ENCODE measurements at places on chromosomes 1 and 21. TPM values are rescaled to one million over a fixed set of nuclear protein-coding genes. Genes with fewer than 3 reads are reported as not detected.

Gene CFAP107
- total RNA-seq: not detected

Gene C1orf232
- total RNA-seq: not detected

Gene FMO2
- total RNA-seq: 132 TPM

Gene LRRC3
- 6.4 TPM for total RNA-seq

Gene AADACL4
- not detected for total RNA-seq

DNA sequence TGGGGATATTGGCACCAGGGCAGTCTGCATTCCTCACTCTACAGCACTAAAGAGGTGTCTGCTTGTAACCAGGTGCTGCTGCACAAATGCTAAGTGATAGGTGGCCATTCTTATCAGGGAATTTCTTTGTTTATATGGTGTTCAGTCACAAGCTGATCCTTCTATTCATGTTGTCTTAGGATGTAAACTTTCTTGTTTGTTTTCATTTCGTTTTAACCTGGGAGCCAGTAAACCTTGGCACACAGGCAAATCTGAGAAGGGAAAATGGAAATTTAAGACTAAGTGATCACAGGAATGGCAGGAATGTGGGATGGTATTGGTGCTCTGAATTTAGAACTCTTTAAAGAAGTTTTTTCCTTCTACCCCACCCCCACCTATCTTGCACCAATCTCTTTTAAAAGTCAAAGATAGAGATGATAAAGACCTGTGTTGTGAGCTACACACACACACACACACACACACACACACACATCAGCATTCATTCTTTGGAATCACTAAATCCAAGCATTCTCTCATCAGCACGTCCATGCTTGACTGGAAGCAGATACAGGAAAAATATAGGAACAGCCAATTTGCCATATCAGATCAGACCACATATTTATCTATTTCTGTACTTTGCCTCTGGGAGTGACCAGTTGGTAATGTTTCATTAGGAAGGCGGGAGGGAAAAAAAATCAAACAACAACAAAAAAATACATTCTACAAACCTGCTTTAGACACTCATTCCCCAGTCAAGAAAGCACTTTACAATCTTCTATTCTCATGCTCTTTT lies 451.4 kb upstream of the ADGRL2 start:
- H3K36me3 ChIP-seq: no peaks in the 10 kb centered on the region
- no peaks in the 10 kb centered on the region for H3K4me1 ChIP-seq
- H3K27ac ChIP-seq: no peak overlapping the region

GRCh38 chr1:60861961-60862567 lies 220.3 kb upstream of the NFIA start:
- H3K27me3 ChIP-seq: no peaks in the 10 kb centered on the region
- no peaks in the 10 kb centered on the region for H3K36me3 ChIP-seq
- no peak for DNase-seq

- no peaks in the 10 kb centered on the region for H3K27me3 ChIP-seq
- no peaks in the 10 kb centered on the region for H3K4me1 ChIP-seq
Measured at GRCh38 chr21:25717491-25718147, 17.1 kb downstream of the ATP5PF start.

DNA sequence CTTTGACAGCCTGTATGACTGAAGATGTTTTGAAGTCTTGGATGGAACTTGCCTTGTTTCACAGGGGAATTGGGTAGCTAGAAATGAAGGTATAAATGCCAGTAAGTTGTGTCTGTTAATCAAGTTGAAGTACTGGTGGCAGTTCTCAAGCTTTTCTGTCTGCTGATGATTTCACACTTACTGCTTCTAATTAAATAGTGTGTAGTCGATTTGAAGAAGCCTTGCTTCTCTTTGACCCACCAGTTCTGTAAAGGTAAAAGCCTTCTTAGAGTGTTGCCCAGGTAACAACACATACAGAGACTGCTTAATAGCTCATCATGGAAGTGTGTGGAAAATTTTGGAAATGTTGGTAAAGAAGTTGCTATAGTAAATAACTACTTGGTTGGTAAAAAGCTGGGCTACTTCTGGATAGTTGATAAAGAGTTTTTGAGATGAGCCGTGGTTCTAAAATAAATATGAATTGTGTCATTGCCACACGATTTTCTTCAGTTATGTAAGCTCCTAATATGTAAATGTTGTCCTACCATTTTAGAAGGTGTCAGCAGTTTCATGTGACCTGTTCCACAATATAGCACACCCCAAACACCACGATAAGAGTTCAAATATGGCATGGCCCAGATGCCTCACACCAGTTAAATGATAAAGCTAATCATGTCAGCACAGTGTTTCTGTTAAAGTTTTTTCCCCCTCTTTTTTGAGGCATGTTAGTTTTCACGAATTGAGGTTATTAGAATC lies 7.4 kb downstream of the RABGAP1L start:
- H3K36me3 ChIP-seq: peaks cover 3% of the 10 kb centered on the region
- H3K4me1 ChIP-seq: no peaks in the 10 kb centered on the region
- no peaks in the 10 kb centered on the region for H3K27me3 ChIP-seq
- no peak overlapping the region for H3K4me3 ChIP-seq
- H3K27ac ChIP-seq: no peak overlapping the region

DNA sequence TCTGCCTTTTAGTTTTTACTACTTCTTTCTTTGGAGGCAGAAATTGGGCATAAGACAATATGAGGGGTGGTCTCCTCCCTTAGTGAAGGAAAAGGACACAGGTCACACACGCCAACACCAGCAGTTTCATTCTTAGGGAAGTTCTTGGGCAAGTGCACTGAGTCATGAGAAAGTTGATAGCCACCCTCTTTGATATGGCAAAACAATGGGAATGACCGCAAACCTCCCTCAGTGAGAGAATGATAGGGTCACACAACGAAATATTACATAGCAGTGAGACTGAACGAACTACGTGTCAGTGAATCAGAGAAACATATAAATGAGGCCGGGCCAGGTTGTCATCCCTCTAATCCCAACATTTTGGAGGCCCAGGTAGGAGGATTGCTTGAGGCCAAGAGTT lies 20.0 kb downstream of the IL6R start:
- H3K36me3 ChIP-seq: no peaks in the 10 kb centered on the region
- peaks cover 40% of the 10 kb centered on the region for H3K4me1 ChIP-seq
- H3K27me3 ChIP-seq: no peaks in the 10 kb centered on the region
- H3K4me3 ChIP-seq: no peak overlapping the region

GRCh38 chr1:216945538-216946080 lies 222.4 kb upstream of the ESRRG start:
- no peaks in the 10 kb centered on the region for H3K36me3 ChIP-seq
- H3K4me3 ChIP-seq: no peak overlapping the region
- H3K4me1 ChIP-seq: no peaks in the 10 kb centered on the region

DNA sequence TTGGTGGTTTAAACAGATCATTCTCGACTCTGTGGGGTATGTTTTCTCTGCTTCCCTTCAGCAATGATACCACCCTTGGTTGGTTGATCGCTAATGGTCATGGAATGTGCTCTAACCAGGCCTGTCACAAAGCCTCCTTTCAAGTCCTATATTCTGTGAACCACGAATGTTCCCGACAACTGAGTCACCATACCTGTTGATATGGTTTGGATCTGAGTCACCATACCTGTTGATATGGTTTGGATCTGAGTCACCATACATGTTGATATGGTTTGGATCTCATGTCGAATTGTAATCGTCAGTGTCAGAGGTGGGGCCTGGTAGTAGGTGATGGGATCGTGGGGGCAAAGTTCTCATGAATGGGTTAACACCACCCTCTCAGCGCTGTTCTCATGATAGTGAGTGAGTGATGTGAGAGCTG lies 10.2 kb upstream of the CAMK2N1 start:
- no peaks in the 10 kb centered on the region for H3K4me1 ChIP-seq
- peaks cover 9% of the 10 kb centered on the region for H3K36me3 ChIP-seq
- no peak overlapping the region for H3K27ac ChIP-seq
- no peaks in the 10 kb centered on the region for H3K27me3 ChIP-seq
- no peak for DNase-seq

- H3K4me3 ChIP-seq: no peak overlapping the region
- no peaks in the 10 kb centered on the region for H3K36me3 ChIP-seq
- no peaks in the 10 kb centered on the region for H3K27me3 ChIP-seq
- no peaks in the 10 kb centered on the region for H3K4me1 ChIP-seq
- no peak for DNase-seq
- no peak overlapping the region for H3K27ac ChIP-seq
Measured at GRCh38 chr1:64841330-64842065, 96.6 kb downstream of the RAVER2 start.

- DNase-seq: no peak
- no peak overlapping the region for H3K4me3 ChIP-seq
- H3K27me3 ChIP-seq: no peaks in the 10 kb centered on the region
- no peaks in the 10 kb centered on the region for H3K36me3 ChIP-seq
- peaks cover 7% of the 10 kb centered on the region for H3K4me1 ChIP-seq
Measured at GRCh38 chr1:201741763-201742342, 87.1 kb upstream of the IPO9 start.

DNA sequence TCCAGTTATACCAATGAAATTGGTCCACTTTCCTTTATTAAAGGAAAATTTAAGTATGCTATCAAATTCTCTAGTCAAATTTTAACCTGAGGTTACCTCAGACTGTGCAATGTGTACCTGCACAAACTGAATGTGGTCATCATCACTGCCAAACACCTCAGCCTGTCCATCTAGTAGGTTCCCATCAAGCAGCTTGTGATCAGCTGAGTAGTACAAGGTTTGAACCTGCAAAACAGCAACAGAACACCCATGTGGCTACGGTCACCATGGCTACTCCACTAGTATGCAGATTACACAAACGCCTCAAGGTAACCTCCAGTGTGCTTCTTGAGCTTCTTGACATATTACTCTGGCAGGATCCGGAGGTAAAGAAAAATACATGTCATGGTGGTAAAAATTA lies 11.6 kb downstream of the IVNS1ABP start:
- H3K36me3 ChIP-seq: peaks cover 5% of the 10 kb centered on the region
- H3K4me1 ChIP-seq: no peaks in the 10 kb centered on the region
- H3K4me3 ChIP-seq: no peak overlapping the region
- no peak for DNase-seq
- H3K27me3 ChIP-seq: no peaks in the 10 kb centered on the region

- H3K27me3 ChIP-seq: no peaks in the 10 kb centered on the region
- no peaks in the 10 kb centered on the region for H3K36me3 ChIP-seq
- DNase-seq: no peak
- H3K27ac ChIP-seq: no peak overlapping the region
- H3K4me3 ChIP-seq: no peak overlapping the region
- H3K4me1 ChIP-seq: no peaks in the 10 kb centered on the region
Measured at GRCh38 chr1:235863699-235864093, 3.0 kb downstream of the LYST start.

DNA sequence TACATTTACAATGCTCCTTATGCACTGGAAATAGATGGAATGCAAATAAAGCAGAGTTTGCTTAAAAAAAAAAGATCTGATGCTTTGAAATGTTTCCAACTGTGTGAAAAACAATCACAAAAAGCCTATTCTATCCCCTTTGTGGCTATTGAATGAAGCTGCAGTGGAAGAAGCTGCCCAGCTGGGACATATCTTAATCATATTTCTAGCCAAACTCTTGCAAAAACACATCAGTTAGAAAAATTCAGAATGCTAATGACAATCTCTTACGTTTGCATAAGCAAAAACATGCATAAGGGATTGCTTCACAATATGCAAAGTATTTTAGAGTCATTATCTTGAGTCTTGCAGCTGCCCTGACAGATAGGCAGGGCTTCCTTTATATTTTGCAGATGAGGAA lies 526.4 kb upstream of the USP24 start:
- no peaks in the 10 kb centered on the region for H3K27me3 ChIP-seq
- H3K36me3 ChIP-seq: no peaks in the 10 kb centered on the region
- no peak for DNase-seq
- no peak overlapping the region for H3K27ac ChIP-seq

DNA sequence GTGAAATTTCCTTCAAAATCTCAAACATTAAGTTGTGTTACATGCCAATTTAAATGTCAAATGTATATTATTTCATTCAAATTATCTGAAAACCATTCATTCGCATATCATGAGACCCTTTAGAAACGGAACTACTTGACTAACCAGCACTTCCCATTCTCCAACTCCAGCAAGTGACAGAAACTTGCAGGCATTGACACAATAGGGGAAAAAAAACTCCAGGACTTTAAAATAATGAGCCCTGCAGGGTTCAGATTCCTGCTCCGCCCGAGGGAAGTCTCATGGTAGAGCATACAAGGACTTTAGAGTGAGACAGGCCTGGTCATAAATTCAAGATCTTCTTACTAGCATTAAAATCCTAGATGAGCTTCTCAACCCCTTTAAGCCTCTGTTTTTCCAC lies 138.9 kb downstream of the NR5A2 start:
- H3K4me1 ChIP-seq: no peaks in the 10 kb centered on the region
- H3K27ac ChIP-seq: no peak overlapping the region
- DNase-seq: no peak
- no peaks in the 10 kb centered on the region for H3K36me3 ChIP-seq
- no peaks in the 10 kb centered on the region for H3K27me3 ChIP-seq
- H3K4me3 ChIP-seq: no peak overlapping the region

DNA sequence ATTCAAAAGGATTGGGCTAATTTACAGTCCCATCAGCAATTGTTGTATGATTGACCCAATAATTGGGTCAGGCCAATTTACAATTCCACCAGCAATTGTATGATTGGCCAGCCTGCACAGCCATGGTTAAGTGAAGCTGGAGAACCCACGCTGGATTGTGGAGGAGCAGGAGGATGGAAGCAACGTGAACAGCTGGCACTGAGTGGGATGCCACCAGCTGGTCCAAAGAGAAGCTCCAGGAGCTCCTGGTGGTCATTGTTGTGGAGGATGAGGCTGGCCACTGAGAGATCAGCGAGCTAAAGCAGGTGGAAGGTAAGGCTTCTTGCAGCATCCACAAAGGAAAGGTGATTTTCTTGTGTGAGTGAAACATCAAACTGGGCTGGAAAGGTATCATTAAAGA lies 23.2 kb upstream of the EFCAB14 start:
- no peak overlapping the region for H3K27ac ChIP-seq
- no peaks in the 10 kb centered on the region for H3K4me1 ChIP-seq
- H3K4me3 ChIP-seq: no peak overlapping the region
- H3K27me3 ChIP-seq: no peaks in the 10 kb centered on the region

DNA sequence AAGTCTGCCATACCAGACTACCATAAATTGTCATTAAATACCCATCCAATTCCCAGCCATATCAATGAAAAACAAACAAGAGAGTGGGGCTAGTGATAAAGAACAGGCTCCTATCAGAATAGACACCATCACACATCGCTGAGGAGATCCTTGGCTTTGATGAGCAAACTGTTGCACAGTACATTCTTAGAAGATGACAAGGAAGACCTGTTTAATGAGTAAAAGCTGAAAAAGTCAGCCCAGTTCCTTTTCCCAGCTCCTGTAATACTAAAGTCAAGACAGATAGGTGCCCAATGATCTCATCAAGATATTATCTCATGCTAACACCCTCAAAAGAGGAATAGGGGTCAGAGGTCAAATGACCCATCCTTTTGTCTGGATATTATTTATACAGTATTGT lies 164.5 kb upstream of the COA6 start:
- no peaks in the 10 kb centered on the region for H3K4me1 ChIP-seq
- no peak for DNase-seq
- H3K4me3 ChIP-seq: no peak overlapping the region
- no peaks in the 10 kb centered on the region for H3K36me3 ChIP-seq
- H3K27ac ChIP-seq: no peak overlapping the region

DNA sequence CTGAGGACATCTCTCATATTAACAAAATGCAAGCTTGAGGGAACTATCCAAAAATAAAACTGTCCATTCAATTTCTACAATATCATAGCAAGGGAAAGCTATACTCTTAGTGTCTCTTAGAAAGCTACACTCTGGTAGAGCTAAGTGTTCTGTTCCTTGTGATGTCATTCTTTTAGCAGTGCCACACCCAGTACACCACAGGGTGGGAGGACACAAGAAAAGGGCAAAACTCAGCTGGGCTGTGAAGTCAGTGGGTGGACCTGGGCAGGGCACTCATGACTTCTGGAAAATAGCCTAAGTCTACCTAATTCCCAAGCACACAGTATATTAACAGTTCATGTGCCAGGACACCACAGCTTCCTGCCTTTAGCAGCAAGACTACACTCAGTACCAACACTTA lies 42.2 kb upstream of the TNFSF4 start:
- H3K36me3 ChIP-seq: no peaks in the 10 kb centered on the region
- no peak for DNase-seq
- no peak overlapping the region for H3K4me3 ChIP-seq
- no peaks in the 10 kb centered on the region for H3K27me3 ChIP-seq

All from breast epithelium (tissue), 4 donors.